Stimulated activated CD4-positive, alpha-beta T cell treated with anti-CD3 and anti-CD28 coated beads, Interleukin-2, amount 100 ng/mL, for 24 hours (primary cell): ENCODE measurements at places on chromosomes 5 and 9.

GRCh38 chr5:112419164-112419985 is at the start of gene EPB41L4A:
Gene EPB41L4A (minus strand): TSS chr5:112419277. CDS start chr5:112419039, 238 bp downstream.
- DNase-seq: no peak

GRCh38 chr5:58370606-58371005 is 89.3 kb downstream of the PLK2 start:
- no peak for DNase-seq

- no peak for DNase-seq
These were observed 141.8 kb upstream of the MAST4 start for GRCh38 chr5:66454186-66455078.

DNA sequence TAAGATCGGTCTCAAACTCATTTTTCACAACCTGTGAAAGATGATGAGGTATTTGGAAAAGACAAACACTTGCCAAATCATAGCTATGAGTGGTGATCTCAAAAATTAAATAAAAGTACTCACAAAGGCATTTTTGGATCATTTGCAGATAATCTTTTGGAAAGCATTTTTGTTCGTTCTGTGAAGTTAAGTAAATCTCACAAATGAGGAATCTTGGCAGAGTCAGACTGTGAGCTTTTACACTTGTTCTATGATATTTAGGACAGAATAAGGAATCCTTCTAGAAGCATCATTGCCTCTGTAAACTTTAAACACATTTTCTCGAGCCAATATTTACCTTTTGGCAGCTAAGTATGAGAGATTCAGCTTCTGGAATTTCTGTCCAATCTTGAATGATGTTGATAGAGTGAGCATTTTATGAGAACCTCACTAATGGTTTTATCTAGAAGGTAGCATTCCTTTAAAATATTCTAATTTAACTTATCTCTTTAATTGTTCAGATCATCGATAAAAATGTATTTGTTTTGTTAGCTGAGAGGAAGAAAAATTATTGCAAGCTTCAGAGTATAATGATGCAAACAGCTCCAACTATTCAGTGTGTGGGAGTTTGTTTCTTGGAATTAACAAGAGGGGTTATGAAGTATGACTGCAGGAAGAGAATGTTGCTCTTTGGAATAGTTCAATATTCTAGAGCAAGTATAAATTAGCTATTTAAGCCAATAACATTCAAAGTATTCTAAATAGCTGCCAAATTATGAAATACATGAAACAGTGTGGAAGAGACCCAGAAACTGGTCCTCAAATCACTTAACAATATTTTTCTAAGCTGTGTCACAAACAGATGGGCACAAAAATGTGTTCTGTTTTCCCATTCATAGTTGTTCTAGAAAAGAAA is 48.6 kb upstream of the SLCO6A1 start:
- no peak for DNase-seq

GRCh38 chr9:16120727-16121126 is 567.9 kb downstream of the CCDC171 start:
- DNase-seq: no peak

GRCh38 chr5:179716286-179716685 is 16.3 kb upstream of the MAML1 start:
- no peak for DNase-seq

DNA sequence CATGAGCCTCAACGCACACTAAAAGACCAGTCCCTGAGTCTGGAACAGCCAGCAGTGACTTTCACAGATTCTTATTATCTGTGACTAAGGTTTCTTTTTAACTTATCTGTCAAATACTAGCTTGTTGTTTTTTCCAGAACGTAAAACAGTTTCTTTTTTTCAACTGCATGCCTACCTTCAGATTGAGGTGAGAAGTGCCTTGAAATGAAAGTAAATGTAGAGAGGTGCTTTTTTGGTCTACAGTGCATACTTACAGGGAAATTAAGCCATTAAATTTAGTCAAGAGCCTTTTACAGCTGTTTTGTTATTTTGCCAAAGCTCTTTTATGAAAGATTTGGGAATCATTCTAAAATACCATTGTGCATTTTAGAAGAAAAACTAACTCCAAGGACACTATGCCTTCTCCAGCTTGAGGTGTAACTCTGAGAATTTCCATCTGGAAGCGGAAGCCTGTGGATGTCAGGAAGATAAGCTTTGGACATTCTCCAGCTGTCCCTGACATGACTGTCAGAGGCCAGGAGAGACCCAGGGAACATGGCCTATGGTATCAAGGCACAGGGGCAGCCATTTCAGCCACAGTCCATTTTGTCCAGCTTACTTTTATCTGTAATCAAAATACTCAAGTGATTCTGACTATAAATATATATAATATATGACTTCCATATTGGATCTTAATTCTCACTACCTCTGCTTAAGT is 230.3 kb downstream of the GLIS3 start:
- no peak for DNase-seq

DNA sequence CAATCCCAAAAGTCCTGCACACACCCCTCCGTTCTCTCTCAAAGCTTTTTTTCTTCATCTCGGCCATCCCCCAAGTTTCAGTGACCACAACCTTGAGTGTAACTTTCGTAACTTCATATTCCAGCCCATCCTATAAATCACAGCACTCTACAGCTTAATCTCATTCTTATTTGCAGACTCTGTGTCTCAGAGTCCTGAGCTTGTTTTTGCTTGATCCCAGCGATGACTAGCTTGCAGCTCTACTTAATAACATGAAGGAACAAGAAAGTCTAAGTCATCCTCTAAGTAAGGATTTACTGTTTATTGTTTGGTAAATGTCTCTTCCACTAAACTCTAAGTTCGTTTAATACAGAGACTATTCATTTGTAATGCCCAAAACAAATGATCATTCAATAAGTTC is 2.6 kb upstream of the SPDL1 start:
- no peak for DNase-seq

DNA sequence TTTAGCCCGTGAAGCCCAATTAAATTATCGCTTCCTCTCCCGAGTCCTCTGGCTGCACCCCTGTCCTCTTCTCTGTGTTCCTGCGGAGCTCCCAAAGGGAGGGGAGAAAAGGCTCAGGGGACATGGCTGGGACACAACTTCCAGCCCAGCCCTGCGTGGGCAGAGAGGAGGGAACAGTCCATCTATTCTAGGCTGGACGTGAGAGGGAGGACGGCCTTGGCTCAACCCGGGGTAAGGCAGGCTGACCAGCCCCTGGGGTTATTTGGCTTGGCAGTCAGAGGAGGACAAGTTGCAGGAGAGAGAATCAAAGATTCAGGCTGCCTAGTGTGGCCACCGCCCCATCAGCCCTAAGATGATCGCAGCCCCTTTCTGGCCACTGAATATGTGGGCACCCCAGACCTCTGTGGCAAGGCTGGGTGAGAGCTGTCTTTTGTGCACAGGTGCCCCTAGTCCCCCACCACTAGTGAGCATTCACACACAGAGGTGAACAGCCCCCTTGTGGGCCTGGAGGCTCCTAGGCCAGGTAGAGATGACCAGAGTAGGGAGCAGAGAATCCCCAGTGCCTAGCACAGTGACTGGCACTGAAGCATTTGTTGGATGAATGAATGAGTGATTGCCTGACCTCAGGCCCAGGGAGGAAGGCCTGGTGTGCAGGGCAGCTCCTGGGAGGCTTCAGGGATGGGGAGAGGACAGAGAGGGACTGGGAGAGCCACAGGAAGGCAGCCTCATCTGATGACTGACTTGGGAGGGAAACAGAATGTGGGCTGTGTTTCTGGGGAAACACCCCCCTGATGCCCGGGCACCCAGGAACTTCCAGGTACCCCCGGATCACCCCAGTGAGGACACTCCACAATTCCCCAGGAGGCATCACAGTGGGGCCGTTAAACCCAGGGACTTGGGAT is 133.9 kb downstream of the C9orf50 start:
- DNase-seq: no peak

DNA sequence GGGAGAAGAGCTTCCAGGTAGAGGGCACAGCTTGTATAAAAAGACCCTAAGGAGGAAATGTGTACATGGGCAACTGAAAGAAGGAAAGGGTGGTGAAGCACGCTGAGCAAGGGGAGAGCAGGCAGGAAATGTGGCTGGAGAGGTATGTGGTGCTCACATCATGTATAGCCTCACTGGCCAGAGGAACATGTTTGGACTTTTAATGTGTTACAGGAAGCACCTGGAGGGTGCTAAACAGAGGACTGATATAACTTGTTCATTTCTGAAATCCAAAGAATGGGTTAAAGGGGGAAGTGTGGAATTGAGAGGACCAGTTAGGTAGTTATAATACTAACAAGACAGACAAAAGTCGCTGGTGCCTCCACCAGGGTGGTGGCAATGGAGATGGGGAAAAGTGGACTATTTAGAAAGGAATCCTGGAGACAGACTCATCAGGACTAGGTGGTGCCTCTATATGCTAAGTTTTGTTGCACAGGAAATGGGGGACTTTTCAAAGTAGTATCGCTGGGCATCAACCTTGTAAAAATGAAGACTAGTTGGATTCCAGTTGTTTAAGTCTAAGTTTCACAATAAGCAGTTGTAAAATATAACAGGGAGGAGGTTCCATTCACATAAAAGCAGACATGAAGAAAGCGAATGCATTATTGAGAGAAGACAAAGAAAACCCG is 63.1 kb upstream of the CD180 start:
- no peak for DNase-seq

DNA sequence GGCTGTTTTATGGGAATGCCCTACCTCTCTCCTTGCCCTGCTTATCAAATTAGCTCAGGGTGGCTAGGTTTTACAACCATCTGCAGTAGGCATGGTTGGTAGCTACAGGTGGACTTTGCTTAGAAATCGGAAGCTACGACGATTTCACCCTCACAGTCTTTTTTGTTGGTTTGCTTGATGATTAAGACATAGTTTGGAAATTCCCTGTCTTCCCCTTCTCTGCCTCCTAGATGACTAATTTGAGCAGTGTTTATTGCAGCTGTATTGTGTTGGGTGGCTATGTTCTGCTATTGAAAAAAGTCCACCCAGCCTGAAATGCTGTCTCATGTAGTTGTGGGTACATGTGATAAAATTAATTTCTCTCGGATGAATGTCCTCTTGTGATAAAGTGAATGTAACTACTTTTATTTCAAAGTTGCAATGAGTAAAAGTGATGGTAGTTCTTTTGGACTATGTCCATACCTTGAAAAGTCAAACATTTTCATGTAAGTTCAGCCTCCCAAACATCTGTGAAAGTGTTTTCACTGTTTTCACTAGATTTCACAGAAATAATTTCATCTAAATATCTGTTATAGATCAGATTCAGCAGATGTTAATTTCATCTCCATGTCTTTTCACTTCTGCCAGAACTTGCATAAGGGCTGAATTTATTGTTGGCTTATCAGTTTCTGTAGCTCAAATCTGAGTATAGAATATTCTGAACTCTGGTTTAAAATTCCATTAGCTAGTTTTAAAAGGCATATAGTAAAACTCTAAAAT is 37.3 kb upstream of the FYB1 start:
- DNase-seq: no peak

DNA sequence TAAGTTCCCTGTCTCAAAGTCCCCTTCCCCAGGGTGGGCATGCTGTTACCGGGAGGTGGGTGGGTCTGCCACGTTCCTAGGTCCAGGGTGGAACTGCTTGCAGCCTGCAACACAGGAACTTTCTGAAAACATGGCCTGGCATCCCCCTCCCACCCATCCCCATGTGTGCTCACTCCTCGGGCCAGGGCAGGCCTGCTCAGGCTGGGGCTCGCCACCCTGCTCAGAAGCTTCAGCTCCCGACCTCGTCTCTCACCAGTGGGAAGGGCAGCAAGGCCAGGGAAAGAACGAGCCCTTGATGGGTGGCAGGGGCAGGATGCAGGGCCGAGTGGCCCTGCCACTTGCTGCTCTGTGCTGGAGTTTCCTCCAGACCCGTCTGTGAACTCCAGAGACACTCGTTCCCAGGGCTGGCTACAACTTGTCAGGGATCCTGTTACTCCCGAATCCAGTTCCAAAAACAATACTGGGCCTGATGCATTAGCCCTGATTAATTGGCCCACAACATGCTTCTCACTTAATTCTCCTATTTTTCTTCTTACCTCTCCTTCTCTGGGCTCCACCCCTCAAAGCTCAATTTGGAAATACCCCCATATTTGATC is 197.3 kb downstream of the SLIT3 start:
- DNase-seq: no peak

DNA sequence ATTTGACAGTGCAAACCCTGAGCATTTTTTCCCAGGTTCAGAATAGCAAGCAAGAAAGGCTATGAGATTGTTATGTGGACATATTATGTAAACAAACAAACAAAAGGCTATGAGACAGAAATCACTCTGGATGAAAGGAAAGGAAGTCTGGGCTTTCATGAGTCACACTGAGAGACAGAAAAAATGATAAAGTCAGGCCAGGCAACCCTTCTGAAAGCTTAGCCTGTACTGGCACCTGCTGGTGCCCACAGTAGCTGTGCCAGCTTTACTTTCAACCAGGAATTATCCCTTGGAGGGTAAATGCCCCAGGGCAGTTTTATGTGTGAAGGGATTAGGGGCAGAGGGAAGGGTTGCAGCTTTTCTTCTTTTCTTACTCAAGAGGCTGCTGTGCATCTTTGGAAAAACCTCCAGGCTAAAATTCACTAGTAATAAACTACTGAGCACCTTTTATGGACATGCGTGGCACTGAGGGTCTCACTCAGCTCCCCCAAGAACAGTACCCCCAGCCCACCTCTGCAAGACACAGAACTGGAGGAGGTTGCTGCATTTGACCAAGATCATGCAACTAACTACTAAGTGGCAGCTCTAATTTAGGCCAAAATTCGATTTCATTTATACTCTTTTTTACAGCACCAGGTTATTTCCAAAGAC is 41.7 kb downstream of the ACTL7B start:
- no peak for DNase-seq

DNA sequence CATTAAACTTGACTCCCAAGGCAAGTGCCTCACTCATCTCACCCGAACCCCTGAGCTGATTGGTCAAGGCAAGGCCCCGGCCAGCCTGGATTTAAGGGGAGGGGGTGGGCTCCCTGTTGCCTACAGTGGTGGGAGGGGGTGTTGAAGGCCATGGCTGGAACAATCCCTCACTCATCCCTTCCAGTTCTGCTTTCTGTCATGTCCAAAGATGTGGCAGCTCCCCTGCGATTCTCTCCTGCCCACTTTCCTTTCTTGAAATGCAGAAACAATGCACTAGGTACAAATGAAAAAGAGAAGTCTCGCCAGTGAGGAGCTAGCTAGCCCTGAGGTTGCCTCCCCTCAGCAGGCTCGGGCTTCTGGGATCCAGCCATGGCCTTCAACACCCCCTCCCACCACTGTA is 240.9 kb downstream of the SYK start:
- no peak for DNase-seq

GRCh38 chr5:147348451-147348850 is 113.6 kb downstream of the STK32A start:
- DNase-seq: no peak
